ENCODE measurements at places on chromosomes 2 and 18.

- DNase-seq = no peak
Measured at GRCh38 chr18:39841482-39842365, 2113.3 kb upstream of the PIK3C3 start.

- peak; percentile 55 for DNase-seq
Measured at GRCh38 chr2:84939426-84940087, 31.4 kb upstream of the KCMF1 start.

GRCh38 chr2:140621583-140622362 lies 1509.0 kb downstream of the LRP1B start:
- DNase-seq = no peak

- no peak for DNase-seq
Measured at GRCh38 chr18:8773980-8774379, 68.6 kb downstream of the MTCL1 start.

- peak; percentile 4 for DNase-seq
Measured at GRCh38 chr18:48541026-48541746, 2.4 kb downstream of the CTIF start.

- DNase-seq = peak; percentile 81
Measured at GRCh38 chr18:77054606-77055428, 77.8 kb downstream of the MBP start.
